ENCODE measurements at places on chromosomes 1 and 21.
A peak's percentile ranks its signal among the peaks of the same experiment; 100 is the strongest.

- DNase-seq, result no peak
Measured at GRCh38 chr1:8516793-8517556, 199.1 kb downstream of the SLC45A1 start.

- no peak for DNase-seq
Measured at GRCh38 chr1:14555091-14555490, 43.4 kb upstream of the KAZN start.

DNA sequence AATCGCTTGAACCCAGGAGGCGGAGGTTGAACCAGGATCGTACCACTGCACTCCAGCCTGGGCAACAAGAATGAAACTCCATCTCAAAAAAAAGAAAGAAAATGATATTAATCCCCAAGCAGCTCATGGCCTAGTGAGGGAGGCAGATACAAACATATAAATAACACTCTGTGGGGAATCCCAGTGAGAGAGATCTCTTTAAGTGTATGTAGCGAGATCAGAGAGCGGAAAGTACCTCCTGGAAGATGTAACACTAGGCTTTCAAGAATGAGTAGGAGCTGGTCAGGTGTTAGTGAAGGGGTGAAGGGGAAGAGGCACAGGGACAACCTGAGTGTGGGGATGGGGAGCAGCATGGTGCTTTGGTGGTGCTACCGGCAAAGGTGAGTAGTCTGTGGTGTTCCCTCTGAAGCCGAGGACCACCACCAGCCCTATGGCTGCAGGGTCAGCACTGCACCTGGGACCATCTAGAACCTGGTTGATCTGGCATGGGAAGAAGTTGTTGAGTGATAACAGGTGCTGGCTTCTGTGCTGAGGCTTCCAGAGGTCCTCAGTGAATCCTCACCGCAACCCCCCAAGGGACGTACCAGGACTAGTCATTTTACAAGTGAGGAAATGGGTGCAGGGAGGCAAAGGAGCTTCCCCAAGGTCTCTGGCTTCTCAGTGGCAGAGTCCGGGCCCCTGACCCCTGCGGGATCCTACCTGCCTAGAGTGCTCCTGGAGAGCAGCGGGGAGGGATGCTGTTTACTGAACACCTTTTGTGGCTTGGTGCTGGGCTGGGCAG, 367.6 kb upstream of the VAMP3 start:
- DNase-seq, result no peak

- DNase-seq, result no peak
Measured at GRCh38 chr1:103326595-103326994, 198.9 kb upstream of the RNPC3 start.

DNA sequence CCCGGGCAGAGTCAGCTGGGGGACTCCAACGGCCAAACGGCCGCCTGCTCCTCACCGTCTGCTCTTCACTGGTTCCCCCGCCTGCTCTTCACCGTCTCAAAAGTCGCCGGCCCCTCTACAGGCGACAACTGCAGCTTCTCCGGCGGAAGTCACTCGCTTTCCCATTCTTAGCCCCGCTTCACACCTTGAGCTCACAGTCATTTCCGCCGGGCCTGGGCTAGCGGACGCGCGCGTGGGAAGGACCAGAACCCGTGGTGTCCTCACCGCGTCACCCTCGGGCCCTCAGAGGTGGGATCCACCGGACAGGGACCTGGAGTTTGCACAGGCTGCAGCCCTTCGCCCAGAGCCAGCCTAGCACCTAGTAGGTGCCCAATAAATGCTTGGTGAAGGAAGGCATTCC, 27.9 kb upstream of the HJV start:
- no peak for DNase-seq

DNA sequence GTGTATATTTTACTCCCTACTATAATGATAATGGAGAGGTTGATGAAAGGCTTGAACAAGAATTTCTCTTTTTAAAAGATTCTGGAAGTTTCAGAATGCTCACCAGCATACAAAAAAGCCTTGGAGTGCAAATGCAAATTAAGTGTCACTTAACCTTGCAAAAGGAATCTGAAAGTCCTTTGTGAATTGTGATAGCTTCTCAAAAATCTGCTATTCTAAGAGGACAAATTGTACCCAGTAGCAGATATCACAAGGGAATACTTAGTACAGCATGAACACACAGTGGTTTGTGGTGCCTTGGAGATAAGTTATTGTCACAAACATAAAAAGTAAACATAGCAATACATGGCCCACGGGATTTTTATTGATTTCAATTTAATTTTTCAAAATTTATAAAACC, 1208.3 kb upstream of the B3GALT2 start:
- DNase-seq, result no peak

DNA sequence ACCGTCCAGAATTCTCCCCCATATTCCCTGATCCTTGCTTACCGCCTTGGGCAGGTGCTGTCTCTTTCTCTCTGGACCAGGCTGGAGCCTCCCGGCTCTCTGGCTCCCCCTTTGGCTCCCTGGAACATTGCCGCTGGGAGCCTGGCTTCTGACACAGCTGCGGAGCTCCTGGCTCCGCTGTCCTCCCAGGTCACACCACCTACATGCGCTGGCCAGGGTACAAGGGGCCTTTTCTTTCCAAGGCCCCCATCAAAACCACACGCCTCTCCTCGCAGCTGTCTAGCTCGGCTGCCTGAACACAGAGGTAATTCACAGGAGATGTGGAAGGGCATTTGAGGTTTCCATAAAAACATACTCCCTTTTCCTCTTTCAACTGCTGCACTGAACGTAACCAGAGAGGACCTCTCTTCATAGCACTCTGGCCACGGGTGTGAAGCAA, 7.5 kb upstream of the ZNF648 start:
- no peak for DNase-seq

- no peak for DNase-seq
Measured at GRCh38 chr1:41773144-41773591, 145.6 kb downstream of the HIVEP3 start.

- peak; percentile 12 for DNase-seq
Measured at GRCh38 chr1:176790786-176791185, 327.8 kb downstream of the PAPPA2 start.

- peak; percentile 70 for DNase-seq
Measured at GRCh38 chr1:172404121-172404520, 16.4 kb upstream of the C1orf105 start.

DNA sequence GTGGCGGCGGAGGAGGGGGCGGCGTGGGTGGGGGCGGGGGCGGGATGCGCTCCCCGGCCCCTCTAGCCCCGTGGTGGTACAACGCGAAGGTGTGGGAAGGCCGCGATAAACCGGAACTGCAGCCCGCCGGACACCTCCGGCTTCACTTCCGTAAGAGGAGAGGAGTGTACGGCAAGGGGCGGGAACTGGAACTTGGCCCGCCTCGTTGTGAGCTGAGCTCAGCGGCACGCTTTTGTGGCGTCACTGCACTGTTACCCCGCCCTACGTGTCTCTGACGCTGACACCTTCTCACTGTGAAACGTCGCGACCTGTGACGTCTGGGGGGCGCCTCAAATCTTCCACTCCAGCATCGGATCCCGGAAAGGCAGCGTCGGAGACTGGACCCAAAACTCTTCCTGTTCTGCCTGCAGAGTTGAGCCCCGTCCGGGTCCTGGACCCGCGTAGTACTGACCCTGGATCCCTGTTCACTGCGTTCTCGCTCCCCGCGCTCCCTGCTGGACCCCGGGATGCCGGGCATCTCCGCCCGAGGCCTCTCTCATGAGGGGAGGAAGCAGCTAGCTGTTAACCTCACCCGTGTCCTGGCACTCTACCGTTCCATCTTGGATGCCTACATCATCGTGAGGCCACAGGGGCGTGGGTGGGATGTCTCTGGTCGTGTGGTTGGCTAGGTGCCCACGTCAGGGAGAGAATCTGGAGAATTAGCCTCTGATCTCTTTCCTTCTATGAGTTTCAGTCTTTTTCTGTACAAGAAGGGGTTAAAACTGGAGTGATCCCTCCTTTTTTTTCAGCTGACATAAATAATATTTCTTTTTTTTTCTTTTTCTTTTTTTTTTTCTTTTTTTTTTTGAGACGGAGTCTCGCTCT, at the start of gene ISG20L2:
Gene ISG20L2, minus strand, starts transcription at position 168 of the 864 bp plus-strand sequence. CDS start 1,114 bp downstream, outside the sequence.
- peak; percentile 97 for DNase-seq

DNA sequence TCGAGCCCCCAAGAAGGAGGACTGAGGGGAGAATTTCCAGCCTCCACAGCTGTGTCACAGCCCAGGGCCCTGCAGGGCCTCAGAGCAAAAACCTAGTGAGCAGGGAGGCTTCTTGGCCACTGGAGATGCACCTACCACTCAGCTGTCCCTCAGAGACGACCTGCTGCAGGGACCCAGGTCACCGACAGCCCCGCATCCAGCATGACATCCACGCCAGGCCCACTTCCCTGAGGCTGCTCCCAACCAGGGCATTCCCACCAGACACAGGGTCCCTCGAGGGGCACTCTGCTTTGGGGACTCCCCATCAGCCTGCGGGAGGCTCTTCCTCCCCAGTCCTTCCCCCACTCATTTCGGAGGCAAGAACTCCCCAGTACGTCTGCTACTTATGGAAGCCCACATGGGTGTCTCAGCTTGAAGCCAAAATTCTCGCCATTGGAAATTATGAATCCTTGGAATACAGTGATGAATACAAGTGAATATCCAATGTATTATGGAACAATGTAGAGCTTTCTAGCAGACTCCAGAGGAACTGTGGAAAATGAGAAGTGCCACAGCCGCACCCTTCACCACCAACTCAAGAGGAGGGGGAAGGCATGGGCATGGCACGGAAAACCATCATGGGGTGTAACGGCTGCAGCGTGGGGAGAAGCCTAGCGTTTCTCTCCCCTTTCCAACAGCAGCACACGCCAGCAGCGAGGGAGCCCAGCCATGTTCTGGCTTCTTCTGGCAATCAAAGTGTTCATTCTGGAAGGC, 6.9 kb downstream of the TFF3 start:
- DNase-seq, result no peak

- no peak for DNase-seq
Measured at GRCh38 chr1:99619583-99619982, 26.3 kb upstream of the PALMD start.

GRCh38 chr21:42311160-42311559, 4.0 kb downstream of the TFF3 start:
- DNase-seq, result no peak

GRCh38 chr21:44601596-44602462, 1.4 kb downstream of the KRTAP10-7 start:
- no peak for DNase-seq
